Bronchial epithelial cell (primary cell): ENCODE measurements at places on chromosomes 2 and 18. TPM values are rescaled to one million over a fixed set of nuclear protein-coding genes. Genes with fewer than 3 reads are reported as not detected.

DNA sequence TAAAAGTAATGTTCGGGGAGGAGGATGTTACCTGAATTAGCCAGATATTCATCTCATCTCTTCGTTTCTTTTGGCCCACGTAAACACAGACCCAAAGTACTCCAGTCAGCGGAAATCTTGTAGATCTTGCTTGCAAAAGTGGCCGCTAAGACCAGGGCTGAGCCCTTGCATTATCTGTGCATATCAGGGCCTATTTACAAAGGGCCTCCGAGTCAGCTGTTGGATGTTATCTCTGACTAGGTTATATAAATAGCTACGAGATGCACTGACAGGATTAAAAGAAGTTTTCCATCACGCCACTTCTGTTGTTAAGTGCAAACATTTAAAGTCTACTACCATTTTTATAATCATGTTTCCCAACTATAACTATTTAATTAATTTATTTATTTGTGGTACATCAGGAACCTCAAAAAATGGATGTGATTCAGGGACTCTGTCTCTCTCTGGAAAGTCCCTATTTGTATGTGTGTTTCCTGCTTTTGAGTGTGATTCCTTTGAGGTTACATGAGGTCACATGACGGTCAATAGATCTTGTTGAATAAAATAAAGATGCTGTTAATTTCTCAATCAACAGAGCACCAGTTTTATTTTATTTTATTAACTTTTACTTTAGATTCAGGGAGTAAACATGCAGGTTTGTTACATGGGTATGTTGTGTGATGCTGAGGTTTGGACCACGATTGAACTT, 46.8 kb upstream of the MBOAT2 start:
- DNase-seq: no peak

DNA sequence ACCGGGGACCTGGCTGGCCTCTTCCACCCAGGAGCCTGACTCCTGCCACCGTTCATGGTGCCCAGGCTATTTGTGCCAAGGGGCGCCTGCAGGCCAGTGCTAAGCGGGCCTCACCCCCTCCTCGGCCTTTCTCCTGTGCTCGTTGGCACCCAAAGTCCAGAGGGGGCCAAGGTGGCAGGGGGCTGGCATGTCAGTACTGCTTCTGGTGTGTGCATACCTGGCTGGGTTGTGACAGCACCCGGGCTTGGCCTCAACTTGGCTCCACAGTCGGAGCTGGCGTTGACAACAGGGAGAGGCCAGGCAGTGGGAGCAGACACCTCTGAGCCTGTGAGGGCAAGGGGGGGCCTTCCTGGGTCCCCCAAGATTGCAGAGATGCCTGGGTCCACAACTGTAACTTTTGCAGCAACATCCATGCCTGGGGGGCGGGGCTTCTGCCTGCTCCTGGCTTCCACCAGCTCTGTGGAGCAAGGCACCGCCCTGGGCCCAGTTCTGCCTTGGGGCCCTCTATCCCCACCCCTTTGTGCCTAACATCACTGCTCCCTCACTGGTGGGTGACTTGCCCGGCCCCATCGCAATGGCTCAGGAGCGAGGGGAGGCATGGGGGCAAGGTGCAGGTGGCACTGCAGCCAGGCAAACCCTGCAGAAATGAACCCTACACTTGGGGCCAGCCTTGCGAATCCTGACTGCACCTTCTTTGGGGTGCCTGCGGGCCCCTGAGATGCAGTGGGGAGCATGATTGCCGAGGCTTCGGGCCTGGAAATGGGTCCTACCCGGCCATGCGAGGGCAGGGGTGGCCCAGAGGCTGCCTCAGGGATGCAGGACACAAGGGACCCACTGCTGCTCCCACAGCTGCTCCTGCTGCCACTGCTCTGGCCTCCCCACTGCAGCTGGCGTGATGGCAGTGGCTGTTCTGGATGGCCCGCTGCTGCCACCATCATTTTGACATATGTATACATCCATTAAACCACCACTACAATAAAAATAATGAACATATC, 35.9 kb downstream of the PTPN4 start:
- no peak for DNase-seq

GRCh38 chr2:26542676-26543505, 65.0 kb upstream of the OTOF start:
- DNase-seq: no peak

DNA sequence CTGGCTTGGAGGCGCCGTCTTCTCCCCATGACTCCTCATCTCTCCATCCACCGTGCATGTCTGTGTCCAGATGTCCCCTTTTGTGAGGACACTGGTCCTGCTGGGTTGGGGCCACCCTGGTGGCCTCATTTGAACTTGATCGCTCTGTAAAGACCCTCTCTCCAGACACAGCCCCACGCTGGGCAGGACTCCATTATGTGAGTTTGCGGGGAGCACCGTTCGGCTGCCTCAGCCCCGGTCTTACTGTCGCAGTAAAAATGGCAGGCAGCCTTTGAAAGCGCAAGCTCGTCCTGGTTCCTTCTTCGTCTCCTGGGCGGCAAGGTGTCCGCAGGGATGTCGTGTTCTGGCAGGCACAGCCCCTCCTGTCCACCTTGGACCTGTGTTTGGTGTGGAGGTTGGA, 17.7 kb downstream of the NFATC1 start:
- DNase-seq: no peak

DNA sequence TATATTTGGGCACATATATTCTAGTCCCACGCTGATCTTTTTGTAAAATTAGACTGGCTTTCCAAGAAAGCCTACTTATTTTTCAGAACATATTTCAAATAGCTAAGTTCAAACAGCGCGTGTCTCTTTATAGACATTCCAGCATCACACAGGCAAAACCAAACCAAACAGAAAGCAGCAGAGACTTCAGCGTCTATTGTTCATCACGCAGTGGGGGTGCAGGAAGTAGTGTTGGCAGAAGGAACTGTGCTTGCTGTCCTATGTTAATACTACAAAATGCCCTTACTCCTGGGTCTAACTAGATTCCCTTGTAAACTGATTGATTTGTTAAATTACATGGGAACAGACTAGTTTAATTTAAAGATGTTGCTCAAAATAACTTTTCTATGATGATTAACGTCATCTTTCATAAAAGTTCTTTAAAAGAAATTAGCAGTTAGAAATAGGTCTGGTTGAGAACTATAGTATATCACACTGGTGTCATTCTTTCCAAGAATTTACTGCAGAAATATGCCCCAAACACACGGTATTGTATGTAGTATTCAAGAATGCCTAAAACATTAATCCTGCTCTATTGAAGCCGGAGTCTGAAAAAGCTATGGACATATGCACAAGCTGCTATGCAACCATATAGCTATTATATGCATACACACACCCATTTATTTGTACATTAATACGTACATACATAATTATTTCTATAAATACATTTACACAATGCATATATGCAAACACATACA, 436.3 kb downstream of the CBLN2 start:
- no peak for DNase-seq

GRCh38 chr2:118065015-118065706, 23.1 kb upstream of the INSIG2 start:
- no peak for DNase-seq

Gene CLEC4F
- total RNA-seq: not detected in 2 replicates

GRCh38 chr18:29307231-29307630, 1130.3 kb upstream of the CDH2 start:
- DNase-seq: no peak

Gene COBLL1
- total RNA-seq: 10.5 and 18.9 TPM in 2 replicates

Gene WDR35
- total RNA-seq: 4.2 and 8.7 TPM in 2 replicates

GRCh38 chr2:105631922-105632321, 112.8 kb upstream of the NCK2 start:
- DNase-seq: no peak

- DNase-seq: peak; percentile 69
These were observed 144.0 kb upstream of the IL1R2 start for GRCh38 chr2:101847661-101848339.
